Endodermal cell (in vitro differentiated cells): ENCODE measurements at places on chromosomes 4 and X.

- no peak for DNase-seq
These were observed 619.7 kb downstream of the GRXCR1 start for GRCh38 chr4:43512253-43512652.

GRCh38 chr4:1978741-1979476, 29.9 kb downstream of the NELFA start:
- DNase-seq = no peak

- peak; percentile 74 for DNase-seq
These were observed 107.2 kb upstream of the NALF2 start for GRCh38 chrX:69396916-69397315.

DNA sequence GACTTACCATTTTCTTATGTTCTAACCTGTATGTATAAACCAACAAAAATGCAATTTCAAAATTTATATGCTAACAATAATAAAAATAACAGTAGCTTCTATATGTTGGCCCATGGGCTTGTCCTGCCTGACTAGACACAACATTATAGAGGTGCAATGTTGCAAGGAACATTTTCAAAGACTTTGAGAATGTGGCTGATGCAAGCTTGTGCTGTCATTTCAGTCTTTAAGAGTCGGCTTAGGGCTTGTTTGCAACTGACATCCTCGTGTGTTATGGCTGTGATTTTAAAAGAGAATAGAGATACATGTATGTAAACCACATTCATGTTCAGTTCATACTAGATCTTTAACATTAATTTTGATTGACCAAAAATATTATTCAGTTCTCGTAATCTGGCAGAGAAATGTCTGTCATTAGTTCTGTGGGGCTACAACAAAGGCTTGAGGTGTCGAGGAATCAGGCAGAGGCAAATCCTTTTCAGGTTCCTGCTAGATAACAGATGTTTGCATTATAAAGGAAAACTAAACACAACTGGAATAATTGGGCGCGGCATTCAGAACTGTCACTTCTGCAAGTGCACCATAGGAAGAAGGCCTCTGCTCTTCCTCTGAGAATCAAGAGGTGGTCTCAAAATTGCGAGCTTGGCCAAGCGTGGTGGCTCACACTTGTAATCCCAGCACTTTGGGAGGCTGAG, 13.1 kb downstream of the TMSB4X start:
- no peak for DNase-seq

GRCh38 chrX:73768160-73768559, 205.2 kb downstream of the CHIC1 start:
- DNase-seq = no peak

DNA sequence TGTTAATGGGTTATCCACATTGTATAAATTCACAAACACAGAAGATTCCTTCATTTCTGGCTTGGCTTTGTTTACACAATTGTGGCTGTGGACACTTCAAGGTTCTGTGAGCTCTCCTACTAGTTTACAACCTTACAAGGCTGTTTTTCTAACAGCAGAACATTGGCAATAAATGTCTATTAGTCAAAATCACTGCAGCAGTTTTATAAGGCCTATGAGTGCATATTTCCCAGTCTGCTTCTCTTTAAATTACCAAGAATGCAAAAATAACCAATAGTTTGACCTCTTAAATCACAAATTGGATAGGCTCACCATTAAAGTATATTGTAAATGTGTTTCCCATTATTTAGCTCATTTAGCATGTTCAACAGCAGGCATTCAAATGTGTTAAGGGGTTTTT, 239.2 kb downstream of the DKK2 start:
- no peak for DNase-seq

DNA sequence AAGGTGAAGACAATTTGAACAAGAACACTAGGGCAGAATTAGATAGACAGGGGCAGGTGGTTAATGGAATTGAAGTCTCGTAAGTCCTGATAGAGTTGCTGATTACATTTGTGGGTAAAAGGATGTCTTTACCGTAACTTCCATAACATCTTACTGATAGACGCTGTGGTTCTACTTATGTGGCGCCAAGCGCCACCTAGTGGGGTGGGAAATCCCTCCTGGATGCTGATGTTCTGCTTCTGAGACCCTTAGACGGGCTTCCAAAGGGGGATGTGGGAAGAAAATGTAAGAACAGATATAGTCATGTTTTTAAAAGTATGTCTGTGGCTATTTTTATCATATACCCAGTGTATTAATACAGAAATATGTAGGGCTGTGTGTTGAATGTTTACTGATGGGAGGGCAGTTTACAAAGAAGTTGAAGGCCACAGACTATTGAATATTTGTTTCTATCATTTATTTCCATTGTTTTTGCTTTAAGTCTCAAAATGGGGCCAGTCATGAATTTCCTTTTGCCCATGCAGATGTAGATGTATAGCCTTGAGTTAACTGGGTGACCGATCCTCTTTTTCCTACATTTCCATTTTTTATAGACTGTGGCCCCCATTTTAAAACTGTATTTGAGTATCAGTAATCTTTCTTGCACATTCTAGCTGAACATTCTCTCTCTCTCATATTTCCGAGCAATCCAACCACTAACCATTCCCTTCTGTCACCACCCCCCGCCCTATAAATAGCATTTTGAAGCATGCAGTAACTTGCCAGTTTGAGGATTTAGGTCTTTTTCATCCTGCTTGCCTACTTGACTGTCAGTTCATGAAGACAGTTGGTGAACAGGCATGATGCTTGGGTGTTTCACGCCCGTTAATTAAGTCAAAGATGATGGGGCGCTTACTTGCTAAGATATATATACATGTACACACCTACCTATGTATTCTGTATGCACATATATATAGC, 12.1 kb upstream of the TLR8 start:
- DNase-seq = no peak
